ENCODE measurements at places on chromosomes 7 and 10.

- DNase-seq, result no peak
Observed at GRCh38 chr7:40836218-40836617, 701.4 kb downstream of the SUGCT start.

- no peak for DNase-seq
Observed at GRCh38 chr7:128026551-128026950, 4.7 kb downstream of the LRRC4 start.

DNA sequence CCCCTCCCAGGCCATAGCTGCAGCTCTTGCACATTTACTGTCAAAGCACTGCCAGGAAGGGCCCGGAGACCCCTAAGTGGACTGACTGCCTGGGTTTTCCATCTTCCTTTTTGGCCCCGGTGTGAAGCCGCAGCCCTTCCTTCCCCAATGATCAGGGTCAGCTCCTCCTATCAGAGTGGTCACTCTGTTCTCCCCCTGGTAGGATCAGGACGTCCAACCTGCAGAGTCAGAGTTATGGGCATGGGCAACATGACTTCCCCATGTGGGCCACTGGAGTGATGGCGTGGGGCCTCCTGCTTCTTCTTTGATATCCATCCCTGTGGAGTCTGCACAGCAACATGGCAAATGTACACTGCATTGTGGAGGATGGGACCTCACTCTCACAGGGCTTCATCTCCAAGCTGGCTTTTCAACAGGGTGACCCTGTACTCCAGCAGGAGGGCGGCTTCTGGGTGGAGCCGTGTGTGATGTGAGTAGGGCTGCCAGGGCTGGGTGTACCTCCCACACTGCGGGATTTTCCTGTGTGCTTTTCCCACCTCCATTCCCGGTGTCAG is 6.4 kb upstream of the RAMP3 start:
- no peak for DNase-seq

DNA sequence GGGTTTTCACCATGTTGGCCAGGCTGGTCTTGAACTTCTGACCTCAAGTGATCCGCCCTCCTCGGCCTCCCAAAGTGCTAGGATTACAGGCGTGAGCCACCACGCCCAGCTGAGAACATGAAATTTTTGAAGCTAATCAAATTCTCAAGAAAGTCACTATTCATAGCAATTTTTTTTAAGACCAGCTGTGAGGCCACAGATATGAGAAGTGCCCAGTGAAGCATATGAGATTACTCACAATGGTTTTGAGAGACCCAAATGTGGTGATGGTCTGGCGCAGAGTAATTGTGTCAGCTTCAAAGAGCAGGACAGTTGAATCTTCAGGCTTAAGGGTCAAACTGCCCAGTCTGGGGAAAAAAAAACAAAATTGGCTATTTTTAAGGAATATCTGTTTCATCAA is 16.2 kb downstream of the NCOA4 start:
- DNase-seq, result no peak

DNA sequence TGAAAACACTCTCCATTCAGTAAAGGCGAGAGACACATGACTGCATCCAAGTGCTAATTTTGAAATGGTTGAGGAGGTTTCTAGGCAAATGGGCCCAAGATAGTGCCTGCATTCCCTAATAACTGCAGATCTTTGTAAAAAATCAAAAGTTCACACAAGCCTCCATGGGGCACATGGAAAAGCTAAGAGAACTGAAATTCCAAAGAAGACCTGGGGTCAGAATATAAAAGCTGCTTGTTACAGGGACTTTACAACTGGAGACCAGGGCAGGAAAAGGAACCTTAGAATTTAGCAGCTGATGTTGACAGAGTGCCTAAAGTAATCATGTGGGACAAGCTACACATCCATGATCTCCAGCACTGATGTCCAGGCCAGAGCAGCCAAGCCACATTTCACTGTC is 10.0 kb upstream of the ABI1 start:
- DNase-seq, result no peak

- DNase-seq, result no peak
Observed at GRCh38 chr10:110437761-110438341, 59.9 kb upstream of the DUSP5 start.

DNA sequence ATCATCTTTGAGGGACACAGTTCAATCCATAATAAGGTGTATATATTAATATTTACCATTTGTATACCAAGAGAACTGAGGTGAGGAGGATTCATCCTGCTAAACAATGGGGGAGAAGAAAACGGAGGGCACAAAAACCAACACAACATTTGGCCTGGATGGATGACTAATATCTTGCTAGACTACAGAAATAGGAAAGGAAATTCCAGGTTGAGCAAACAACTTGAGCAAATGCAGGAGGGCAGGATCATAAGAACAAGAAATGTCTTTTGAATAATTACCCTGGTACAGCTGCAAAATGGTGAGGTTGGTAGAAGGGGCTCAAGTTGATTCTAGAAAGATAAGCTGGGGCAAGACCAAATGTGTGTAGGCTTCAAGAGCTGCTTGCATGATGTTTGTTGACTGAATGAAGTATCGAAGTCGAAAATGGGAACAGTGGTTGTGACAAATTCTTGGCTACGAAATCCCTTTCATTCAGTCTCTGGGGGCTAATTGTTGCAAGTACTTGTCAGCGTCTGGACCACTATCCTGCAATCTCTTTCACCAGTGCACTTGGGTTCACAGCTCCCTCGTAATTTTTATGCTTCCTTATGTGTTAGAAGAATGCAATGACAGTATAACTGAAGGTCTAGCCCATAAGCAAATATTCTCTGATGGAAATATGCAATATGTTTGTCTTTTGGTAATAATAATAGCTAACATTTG is 176.2 kb downstream of the PTEN start:
- DNase-seq, result no peak

DNA sequence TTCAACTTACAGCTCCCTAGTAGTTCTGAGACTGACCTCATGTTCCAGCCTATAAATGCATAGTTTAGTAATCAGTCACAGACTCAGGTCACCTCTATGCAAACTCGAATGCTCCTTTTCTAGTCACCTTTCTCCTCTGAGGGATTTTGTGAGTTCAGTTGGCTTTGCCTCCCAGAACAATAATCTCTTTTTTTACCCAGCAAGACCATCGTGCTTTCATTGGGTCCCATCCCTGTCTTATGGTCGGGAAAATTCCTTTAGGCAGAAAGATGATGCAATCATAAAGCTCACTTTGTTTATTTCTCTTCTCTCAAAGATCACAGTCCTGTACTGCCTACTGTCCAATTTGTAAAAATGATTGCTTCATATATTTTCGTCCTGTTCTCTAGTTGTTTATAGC is 38.4 kb downstream of the TWIST1 start:
- DNase-seq, result no peak

DNA sequence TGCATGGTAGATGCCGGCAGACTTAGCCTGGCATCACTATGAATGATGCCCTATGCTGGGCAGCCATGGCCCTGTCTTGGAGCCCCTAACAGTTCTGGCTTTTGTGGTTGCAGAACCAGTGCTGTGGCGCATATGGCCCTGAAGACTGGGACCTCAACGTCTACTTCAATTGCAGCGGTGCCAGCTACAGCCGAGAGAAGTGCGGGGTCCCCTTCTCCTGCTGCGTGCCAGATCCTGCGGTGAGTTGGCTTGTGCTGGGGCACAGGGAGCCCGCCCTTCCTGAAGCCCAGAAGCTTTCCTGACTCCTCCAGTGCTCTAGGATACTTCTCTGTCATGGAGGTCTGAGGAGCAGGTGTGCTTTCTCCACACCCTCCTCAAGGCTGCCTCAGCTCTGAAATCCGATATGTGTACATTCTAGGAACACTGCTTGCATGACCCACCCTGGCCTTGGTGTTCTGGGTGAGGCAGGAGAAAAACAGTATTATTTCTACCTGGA is 25.6 kb upstream of the SH2D4B start:
- DNase-seq, result no peak

DNA sequence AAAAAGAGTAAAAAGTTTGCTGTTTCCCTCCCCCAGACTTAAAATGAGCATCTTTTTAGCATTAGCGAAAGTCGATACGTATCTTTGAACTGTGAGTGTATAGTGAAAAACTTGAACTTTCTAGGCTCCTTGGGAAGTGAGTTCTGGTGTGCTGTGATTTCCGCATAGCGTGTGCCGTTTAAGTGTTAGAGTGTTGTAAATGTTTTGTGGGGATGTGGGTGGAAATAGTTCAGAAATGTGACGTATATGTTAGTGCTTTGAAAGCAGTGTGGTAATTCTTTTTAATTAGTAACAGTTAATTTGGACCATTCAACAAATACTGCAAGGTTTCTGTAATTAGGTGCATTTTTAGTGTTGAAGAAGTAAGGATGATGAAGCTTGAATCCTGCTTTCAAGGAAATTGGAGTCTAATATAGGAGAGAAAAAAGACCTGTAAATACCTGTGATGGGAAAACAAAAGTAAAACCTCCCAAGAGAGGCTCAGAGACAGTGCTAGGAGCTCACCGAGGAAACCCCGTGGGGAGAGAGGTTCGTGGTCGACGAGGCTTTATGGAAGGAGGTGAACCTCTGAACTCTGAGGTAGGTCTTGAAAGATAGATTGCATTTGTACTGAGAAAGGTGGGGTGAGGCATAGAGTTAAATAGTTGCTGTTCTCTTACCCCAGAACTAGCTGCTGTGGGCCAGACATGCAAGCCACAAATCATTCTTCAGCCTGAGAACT is 40.8 kb downstream of the RBM33 start:
- DNase-seq, result no peak

GRCh38 chr7:33725111-33726025 is 180.0 kb upstream of the BMPER start:
- no peak for DNase-seq

- DNase-seq, result no peak
Observed at GRCh38 chr10:8473205-8473604, 418.7 kb downstream of the GATA3 start.

DNA sequence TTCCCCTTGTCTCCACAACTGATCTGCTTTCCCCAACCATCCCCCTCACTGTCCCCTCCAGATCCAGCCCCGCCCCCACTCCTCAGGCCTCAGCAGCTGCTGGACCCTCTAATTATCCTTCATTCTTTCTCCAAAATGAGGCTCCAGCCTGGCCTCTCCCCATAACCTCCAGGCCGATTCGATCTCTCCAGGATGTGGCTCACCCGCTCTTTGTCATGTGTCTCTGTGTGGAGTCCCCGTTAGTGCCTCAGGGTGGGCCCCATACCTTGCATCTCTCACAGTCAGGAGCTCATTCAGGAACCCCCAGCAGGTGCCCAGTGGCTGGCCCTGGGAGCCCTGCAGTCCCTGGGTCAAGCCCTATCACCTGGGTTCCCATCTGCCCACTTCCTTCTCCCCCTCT is 1.3 kb downstream of the PILRA start:
- no peak for DNase-seq

DNA sequence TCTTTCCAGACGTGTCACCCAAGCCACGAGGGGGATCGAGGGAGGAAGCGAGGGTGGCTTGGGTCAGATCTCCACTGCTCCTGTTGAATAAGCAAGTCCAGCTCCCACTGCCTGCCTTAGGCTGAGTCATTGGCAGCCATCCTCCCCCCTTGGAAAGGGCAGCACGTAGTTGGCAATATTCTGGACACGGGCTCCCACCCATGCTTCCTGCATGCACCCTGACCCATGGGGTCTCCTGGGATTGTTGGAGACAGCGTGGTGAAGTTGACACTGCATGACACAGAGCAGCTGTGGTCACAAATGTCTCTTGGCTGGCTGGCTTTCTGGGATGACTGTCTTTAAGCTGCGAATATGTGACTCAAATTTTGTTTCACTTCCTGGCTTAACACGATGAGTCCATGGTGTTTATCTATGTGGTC is 11.2 kb downstream of the BTBD16 start:
- no peak for DNase-seq

GRCh38 chr7:157874870-157875229 is 538.0 kb downstream of the DNAJB6 start:
- DNase-seq, result no peak

DNA sequence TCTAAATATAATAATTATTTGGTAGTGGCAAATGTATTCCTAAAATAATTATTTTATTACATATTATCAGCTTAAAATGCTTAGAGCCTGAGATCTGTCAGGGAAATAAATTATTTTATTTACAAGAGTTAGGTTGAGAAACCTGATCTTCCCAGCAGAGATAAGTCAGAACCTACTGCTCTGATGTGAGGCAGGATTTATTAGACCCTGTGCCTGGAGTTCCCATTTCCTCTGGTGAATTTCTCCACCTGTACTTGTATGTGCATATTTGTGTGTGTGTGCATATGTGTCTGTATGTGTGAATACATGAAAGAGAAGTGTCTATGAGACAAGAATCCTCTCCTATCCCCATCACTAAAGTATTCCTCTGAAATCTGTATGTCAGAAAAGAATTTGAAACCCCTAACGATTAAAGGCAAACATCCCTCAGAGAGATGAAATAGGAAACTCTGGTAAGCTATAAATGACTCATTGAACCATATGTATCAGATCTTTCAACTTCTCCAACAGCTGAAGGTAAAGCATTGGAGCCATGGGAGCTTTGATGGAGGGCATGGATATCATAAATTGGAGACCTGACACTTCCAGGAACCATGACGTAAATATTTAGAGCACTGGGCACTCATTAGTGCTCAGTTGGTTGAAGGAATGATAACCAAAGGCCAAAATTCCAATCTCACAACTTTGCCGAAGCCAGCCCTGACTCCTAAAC is 190.9 kb downstream of the XPNPEP1 start:
- DNase-seq, result no peak

GRCh38 chr7:124349443-124349842 is 316.6 kb upstream of the TMEM229A start:
- DNase-seq, result no peak

DNA sequence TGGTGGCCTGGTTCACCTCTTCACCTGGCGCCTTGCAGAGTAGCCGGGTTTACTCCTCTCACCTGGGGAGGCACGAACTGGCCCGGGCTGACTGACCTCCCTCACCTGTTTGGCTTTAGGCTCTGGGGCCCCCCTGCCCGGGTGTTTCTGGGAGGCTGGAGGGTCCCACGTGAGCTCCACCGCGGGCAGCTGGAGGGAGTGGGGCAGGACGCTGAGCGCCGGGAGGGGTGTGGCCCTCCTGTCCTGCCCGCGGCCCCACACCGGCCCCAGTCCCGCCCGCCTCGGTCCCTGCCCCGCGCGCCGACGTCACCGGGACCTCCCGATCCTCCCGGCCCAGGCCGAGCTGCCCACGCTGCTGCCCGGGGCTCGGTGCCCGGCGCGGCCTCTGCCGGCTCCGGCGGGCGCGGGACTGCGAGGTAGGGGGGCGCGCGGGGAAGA is at the start of gene AMZ1:
Gene AMZ1 (plus strand): TSS at position 322 of the 438 bp plus-strand sequence. CDS start 12,250 bp downstream, outside the sequence.
- no peak for DNase-seq

- peak; percentile 51 for DNase-seq
Observed at GRCh38 chr7:149610441-149611011, 112.9 kb upstream of the ZNF746 start.

DNA sequence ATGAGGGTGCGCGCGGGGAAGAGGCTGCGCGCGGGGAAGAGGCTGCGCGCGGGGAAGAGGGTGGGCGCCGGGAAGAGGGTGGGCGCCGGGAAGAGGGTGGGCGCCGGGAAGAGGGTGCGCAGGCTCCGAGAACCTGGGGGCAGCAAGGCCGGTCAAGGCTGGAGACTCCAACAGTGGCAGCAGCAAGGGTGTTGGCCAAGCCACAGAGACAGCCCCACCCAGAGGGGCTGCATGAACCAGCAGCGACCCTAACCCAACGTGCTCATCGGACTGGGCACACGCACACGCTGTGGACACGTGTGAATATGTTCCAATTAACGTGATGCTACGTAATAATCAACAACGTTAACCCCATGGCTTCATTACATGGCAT is 48.8 kb downstream of the DIP2C start:
- DNase-seq, result no peak
